ENCODE measurements at places on chromosomes 11 and 22.

DNA sequence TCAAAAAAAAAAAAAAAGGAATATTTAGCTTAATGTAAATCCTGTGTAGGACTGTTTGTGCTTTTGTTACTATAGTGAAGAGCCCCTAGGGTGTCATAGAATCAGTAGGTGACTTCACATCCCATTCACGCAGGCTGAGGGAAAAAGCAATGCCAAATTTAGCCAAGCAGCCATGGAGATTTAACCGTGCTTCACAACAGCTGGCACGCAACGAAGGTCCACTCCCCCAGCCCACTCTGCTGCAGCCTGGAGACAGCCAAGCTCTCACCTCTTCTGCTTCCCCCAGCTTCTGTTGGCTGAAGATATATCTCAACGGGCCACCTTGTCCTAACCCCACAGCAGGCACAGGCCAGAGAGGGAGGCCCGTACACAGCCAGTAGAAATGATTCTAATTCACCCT lies 78.8 kb upstream of the BID start:
- DNase-seq = no peak

- DNase-seq = peak; percentile 71
Observed at GRCh38 chr11:1100417-1101245, 26.0 kb downstream of the MUC2 start.

DNA sequence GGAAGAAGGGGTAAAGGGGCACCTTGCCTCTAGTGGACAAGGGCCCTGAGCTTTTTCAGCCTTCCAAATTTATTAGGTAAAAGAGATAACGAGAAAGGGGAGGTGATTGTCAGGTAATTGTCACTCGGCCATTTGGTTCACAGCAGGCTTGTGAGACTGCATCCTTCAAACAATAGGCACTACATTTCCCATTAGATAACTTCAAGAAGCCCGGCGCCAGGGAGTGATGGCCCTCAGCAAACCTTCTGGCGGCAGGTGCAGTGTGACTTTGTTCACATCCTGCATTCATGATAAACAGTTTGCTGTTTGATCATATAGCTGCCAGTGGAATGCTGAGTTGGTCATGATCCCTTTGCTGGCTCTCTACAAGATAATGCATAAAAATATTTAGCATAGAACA lies 185.1 kb downstream of the CWF19L2 start:
- no peak for DNase-seq

GRCh38 chr11:65501186-65501471 lies 2.3 kb downstream of the MALAT1 start:
- DNase-seq = no peak

- DNase-seq = peak; percentile 88
Observed at GRCh38 chr11:16791191-16791961, 52.9 kb downstream of the C11orf58 start.

DNA sequence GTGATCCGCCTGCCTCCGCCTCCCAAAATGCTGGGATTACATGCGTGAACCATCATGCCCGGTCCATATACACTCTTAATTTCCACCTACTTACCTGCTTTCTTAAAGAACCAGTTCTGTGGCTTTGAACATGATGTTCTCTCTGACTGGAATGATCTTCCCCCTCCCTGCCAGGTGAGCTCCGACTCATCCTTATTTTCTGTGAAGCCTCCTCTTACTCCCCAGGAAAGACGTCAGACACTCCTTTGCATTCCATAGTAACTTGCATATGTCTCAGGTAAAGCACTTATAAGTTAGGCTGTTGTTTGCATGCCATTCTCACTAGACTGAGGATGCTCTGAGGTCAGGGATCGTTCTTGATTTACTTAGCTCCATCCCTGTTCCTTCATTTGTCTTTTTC lies 91.8 kb upstream of the RAB1B start:
- DNase-seq = no peak

DNA sequence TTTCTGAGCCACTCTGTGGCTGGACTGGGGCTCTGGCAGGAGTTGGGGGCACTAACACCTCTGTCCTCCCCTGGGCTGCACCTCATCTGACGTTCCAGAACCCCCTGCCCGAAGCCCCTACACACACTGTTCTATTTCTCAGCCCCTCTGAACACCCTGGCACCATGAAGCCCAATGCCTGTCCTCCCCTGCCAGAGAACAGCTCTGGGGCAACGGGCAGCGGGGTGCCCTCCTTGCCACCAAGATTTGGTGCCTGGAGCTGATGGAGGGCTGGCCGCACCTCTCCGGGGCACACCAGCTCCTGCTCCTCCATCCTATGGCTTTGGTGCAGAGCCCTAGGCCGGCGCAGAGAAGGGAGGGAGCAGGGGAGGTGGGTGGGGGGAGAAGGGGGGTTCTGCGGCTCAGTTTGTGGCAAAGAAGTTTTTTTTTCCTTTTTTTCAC lies 16.3 kb downstream of the DUSP8 start:
- no peak for DNase-seq

GRCh38 chr11:110948112-110948511 lies 235.9 kb upstream of the ARHGAP20 start:
- no peak for DNase-seq

DNA sequence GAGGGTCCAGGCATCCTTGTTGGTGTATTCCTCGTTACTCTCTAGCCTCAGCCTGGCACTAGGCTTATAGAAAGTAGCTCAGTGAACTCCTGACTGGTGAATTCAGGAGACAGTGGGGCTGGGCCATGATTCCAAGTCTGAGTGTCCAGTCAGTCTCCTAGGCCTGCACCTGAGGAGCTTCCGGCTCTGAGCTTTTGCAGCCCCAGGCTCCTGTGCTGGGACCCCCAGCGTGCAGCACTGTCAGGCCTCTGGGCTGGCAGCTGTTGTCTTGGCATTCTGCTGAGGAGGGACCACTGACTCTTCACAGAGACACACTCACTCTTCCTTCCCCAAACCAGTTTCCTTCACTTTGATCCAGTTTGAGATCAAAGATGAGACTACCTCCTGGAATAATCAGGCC lies 82.4 kb downstream of the CTTN start:
- DNase-seq = peak; percentile 72

GRCh38 chr11:118820412-118821357 lies 29.7 kb upstream of the DDX6 start:
- DNase-seq = peak; percentile 84

GRCh38 chr11:9849389-9849788 lies 185.5 kb downstream of the SWAP70 start:
- DNase-seq = no peak

DNA sequence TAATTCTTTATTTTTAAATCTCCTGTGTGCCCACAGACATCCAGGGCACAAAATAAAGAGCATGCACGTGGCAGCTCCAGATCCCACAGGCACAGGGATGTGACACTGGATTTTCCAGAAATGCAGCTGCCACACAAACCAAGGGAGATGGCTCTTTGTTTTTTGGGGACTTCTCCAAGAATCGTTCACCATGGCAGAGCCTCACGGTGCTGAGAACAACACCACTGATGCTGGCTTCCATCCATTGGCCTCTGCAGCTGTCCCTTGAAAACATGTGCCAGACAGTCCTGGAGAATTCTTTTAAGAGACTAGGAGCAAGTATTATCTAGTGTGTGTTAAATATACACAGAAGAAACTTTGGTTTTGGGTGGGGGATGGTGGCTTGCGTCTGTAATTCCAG lies 108.4 kb upstream of the SLC22A12 start:
- DNase-seq = no peak

DNA sequence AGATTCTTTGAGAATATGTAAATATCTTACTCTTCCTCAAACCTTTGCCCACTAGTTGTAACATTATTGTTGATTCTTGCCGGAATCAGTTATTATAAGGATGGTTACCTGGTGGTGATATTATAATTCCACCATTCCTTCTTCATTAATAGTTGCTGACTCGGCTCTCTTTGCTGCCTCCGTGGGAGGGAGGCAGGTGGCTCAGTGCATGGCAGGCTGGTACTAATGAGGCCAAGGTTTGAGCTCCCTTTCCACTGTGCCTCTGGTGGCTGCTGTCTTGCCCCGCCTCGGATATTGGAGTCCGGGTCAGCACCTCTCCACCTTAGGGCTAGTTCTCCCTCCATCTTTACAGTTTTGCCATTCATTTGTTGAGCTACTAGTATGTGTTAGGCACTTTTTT lies 12.7 kb downstream of the CD6 start:
- no peak for DNase-seq

- DNase-seq = no peak
Observed at GRCh38 chr11:98104249-98104648, 916.5 kb upstream of the CNTN5 start.

DNA sequence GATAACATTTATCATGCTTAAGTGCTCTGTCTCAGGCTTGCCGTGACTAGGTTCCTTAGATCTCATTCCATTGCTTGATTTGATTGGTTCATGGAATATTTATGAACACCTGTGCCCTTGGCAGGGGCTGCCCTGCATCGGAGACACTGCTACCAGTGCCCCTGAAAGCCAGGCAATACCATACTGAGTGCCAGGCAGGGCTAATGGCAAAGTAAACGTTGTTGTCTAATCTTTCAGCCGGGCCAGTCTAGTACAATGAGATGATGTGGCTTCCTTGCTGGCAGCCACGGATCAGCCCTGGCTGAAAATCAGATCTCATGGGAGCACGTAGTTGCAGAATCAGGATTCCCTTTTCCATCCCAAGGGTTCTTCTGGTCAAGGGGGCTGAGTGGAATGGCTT lies 5.0 kb upstream of the PGA3 start:
- DNase-seq = no peak

DNA sequence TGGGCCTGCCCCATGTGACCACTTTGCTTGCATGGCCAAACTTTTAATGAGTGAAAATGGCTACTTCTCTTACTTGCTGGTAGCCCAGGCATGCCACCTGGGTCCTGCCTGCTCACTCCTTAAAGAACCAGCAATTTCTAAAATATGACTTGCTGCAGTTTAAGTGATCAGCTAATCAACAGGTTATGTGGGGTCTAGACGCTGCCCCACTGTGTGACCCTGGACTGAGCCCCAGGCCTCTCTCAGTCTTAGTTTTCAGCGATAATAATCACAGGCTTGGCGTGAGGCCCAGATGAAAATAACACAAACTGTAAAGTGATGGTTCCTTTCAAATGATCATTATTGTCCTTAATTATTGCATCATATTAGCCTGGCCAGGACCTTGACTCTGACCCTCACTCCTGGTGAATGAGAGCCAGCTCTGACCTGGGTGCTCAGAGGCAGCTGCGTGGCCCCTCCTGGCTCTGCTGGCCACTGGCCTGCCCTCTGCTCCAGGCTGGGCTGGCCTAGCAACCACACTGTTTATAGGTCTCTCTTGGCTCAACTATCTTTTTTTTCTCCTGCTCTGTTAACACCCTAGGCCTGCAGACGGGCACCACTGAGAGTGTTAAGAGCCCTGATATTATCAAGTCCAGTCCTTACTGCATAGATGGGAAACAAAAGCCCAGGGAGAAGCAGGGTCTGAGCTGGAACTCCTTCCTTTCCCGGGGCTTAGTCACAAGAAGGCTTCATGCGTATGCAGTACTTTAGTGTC lies 89.7 kb downstream of the RRM1 start:
- DNase-seq = no peak

GRCh38 chr11:394034-394857 lies at the start of gene PKP3:
TSS of gene PKP3 (plus strand) at chr11:394209. CDS start at chr11:394293, 84 bp downstream.
- DNase-seq = no peak

DNA sequence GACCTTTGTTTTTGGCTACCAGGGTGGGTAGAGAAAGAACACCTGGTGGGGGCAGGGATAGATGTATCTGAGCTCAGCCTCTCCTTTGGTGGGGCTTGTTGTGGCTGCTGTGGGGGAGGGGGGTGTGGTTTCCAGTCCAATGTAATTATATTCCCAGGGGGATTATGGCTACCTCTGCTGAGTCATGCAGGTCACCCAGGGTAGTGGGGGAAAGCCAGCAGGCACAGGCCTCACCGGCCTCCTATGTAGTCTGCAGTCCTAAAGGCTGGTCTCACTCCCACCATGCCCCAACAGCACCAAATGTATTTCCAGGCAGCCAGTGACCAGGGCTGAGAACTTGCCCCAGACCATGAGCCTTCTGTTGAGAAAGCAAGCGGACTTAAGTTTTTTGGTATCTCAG lies 119.6 kb downstream of the DYNC2H1 start:
- no peak for DNase-seq

GRCh38 chr11:106424111-106424510 lies 346.6 kb downstream of the AASDHPPT start:
- no peak for DNase-seq

- DNase-seq = no peak
Observed at GRCh38 chr11:110338684-110339083, 42.3 kb upstream of the RDX start.

- DNase-seq = no peak
Observed at GRCh38 chr11:116927163-116927974, 89.9 kb upstream of the APOA1 start.

- no peak for DNase-seq
Observed at GRCh38 chr11:9600644-9601036, 27.2 kb downstream of the WEE1 start.

DNA sequence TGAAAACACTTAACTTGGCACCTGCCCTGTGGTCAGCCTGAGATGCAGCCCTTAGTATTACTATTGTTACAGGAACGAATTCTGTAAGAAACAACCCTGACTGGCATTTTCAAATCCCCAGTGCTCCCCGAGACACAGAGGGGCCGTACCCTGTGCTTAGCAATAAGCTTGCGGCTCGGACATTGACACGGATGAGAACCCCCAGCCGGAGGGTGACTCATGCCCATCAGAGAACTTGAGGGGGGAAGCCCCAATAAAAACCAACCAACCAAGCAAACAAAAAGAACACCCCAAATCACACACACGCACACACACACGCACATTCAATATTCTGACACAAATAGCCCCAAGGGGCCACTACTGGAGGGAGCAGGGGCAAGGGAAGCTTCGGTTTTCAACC lies 63.8 kb downstream of the SHISAL1 start:
- peak; percentile 62 for DNase-seq

GRCh38 chr11:93468290-93468689 lies 74.9 kb downstream of the SMCO4 start:
- DNase-seq = no peak

GRCh38 chr11:37710031-37710430 lies 1112.0 kb upstream of the RAG2 start:
- DNase-seq = no peak

DNA sequence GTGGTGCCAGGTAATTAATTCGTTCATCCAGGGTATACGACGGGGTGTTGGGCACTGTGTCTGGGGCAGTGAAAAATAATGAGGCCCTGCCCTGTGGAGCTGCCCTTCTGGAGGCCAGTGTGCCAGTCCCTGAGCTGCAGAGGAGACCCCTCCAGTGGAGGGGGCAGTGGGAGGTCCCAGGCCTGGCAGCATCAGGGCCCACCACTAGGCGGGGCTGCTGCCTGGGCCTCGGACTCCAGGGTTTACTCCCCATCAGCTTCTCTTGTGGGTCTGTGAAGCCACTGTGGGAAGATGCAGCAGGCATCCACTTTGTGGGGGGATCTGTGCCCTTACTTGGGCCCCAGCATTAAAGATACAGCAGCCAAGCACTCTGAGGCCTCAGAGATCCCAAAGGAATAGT lies 17.4 kb upstream of the TMPRSS6 start:
- no peak for DNase-seq

GRCh38 chr11:55936300-55936699 lies at the start of gene OR5I1:
TSS of gene OR5I1 (minus strand) at chr11:55936400. CDS start at chr11:55936400, 0 bp downstream.
- DNase-seq = no peak

GRCh38 chr11:44334356-44335004 lies 24.5 kb upstream of the ALX4 start:
- peak; percentile 49 for DNase-seq

GRCh38 chr11:86874304-86875056 lies 74.1 kb downstream of the PRSS23 start:
- DNase-seq = no peak
